Activated CD4-positive, alpha-beta T cell treated with anti-CD3 and anti-CD28 coated beads, Interleukin-2, amount 10 ng/mL, durations not matched to agents 24 days and 14 days (primary cell): ENCODE measurements at places on chromosomes 16 and 17.

DNA sequence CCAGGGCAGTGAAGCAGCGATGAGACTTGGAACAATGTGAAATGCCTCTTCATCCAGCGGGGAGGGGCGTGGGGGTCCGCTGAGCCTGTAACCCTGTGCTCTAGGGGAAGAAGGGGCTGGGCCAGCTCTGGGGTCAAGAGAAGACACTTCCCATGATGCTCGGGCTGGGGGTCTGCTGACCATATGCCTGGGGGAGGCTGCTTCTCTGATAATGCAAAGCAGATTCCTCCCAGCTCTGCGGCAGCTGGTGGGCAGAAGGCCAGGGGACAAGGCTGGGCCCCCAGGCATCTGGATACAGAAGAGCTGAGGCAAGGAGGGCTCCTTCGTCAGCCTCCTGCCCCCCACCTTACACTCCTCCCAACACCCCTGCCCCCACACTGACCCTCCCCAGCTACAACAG is 24.7 kb downstream of the NGFR start:
- H3K4me3 ChIP-seq = no peak overlapping the region
- H3K4me1 ChIP-seq = peaks cover 2% of the 10 kb centered on the region
- peaks cover 2% of the 10 kb centered on the region for H3K27me3 ChIP-seq

DNA sequence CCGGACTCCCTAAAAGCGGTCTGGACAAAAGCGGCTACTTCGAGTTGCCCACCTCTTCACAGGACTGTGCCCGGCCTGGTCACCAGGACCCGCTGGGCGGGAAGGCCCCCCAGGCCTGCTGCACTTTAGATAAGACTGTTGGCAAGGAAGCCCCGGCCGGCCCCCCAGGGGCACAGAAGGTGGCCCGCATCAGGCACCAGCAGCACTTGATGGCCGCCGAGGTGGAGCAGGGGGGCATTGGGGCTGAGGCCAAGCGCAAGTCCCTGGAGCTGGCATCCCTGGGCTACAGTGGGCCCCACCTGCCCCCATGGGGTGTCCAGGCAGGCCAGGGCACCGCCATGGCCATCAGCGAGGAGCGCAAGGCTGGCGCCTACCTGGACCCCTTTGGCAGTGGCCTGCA is 47.5 kb downstream of the BAHCC1 start:
- peaks cover 2% of the 10 kb centered on the region for H3K4me1 ChIP-seq
- no peak overlapping the region for H3K4me3 ChIP-seq
- no peak for DNase-seq
- no peaks in the 10 kb centered on the region for H3K36me3 ChIP-seq
- no peak overlapping the region for H3K27ac ChIP-seq

- no peaks in the 10 kb centered on the region for H3K27me3 ChIP-seq
- H3K36me3 ChIP-seq = peaks cover 65% of the 10 kb centered on the region
- no peak for DNase-seq
- H3K27ac ChIP-seq = no peak overlapping the region
- H3K4me1 ChIP-seq = no peaks in the 10 kb centered on the region
Measured at GRCh38 chr16:24801761-24802302, 43.9 kb upstream of the SLC5A11 start.

- H3K27ac ChIP-seq = no peak overlapping the region
- H3K27me3 ChIP-seq = no peaks in the 10 kb centered on the region
- no peak overlapping the region for H3K4me3 ChIP-seq
- peaks cover 23% of the 10 kb centered on the region for H3K4me1 ChIP-seq
Measured at GRCh38 chr16:20803192-20803560, 3.1 kb downstream of the ERI2 start.
